ENCODE measurements at places on chromosomes 6 and 20.

DNA sequence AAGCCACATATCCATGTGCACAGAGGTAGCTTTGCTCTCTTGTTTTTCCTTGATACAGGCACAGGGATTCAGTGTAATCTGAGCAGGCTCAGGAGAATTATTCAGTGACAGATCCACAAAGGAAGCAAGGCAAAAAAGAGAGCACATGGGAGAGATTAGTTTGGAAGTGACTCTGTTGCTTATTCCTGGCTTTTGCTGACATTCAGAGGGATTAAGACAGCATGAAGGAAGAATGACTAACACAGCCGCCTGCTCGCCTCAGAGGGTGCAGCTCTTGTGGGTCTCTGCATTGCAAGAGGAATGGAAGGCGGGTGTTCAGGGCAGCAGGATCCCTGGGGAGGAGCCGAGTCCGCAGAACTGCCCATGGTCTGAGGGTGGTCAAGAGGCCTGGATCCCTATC lies 203.4 kb upstream of the KCNQ5 start:
- DNase-seq = peak; percentile 71

DNA sequence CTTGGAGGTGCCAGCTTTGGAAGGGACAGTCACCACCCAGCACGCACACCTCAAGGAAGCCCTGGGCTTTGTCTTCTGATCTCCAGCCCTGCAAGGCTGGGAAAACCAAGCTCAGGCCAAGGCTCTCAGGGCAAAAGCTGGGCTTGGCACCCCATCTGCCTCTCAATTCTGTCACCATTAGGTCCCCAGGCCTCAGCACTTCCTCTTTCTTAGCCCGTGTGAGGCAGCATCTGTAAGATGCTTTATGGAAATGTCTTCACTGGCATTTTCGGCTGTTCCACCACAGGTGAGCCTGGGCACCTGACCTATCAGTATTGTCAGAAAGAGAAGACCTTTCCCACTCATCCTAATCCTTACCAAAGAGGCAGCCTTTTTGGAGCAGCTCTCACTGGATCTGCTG lies 24.6 kb downstream of the GMEB2 start:
- DNase-seq = no peak

GRCh38 chr6:147930745-147931144 lies 411.9 kb upstream of the SASH1 start:
- no peak for DNase-seq

DNA sequence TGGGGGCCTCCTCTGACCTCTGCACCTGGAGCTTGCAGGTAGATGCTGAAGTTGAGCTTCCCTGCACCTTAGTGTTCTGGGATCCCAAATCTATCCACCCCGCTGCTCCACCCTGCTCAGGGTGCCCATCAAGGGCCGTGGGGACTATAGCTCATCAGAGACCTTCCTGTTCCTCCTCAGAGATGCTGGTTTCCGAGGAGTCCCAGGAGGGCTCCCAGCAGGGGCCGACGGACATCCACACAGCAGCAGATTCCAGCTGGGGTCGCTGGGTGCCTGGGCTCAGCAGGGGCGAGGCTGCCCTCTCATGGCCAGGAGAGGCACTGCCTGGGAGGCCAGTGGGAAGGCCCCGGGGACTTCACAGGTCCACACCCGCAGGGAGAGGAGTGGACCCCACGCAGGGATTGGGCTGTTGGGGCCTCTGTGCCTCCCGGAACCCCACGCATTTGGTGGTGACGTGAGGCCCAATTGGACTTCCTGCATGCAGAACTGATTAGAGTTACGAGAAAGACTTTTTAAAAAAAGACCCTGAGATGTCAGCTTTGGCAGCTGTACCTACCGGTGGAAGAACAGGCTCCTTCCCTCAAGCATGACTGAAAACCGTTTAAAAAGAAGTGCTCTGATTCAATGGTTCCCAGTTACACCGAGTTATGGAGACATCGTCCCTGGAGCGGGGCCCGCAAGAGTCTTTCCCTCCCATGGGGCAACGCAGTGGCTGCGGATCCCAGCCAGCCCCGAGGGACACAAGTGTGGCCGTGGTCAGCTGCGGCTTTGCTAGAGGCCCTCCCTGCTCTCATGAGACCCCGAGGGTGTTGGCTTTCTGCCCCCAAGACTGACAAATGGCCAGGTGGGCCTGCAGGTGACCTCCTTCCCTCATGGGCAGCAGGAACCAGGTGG lies 25.3 kb upstream of the SLCO4A1 start:
- DNase-seq = no peak

DNA sequence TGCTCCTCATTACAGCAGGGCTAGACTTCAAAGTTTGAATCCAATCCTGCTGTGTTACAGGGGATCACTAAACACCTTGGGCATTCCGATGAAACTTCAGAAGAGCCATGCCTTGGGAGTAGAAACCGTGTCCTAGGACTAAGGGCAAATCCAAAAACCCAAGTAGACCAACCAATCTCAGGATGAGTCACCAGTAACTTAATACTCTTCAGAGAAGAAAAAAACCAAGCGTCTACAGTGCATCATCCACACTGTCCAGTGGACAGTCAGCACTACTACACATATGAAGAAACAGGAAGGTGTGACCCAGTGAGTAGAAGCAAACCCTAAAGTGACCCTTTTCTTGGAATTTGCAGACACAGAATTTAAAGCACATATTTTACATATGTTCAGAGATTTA lies 39.5 kb upstream of the VAPB start:
- DNase-seq = peak; percentile 9

Data from fibroblast of skin of left biceps (primary cell).